Stimulated activated CD4-positive, alpha-beta T cell treated with anti-CD3 and anti-CD28 coated beads, Interleukin-1b, Interleukin-23, amount 100 ng/mL, for 48 hours (primary cell): ENCODE measurements at places on chromosomes 1 and 21.
A peak's percentile ranks its signal among the peaks of the same experiment; 100 is the strongest.

DNA sequence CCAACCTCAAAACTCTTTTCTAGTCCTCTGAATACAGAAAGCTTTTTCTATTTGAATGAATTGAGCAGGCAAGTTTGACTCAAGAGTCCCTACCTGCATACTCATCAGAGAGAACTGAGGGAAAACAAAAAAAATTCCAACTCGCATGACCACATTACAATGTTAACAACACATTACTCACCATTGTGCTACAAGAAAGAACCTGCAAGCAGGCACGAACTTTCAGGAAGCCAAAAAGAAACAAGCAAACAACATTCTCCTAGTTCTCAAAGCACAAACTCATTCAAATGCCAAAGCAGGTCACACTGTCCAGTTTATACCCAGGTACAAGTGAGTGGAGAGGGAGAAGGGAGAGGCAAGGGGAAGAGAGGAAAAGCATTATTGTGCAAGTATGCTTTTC, 14.6 kb downstream of the OTUD7B start:
- DNase-seq = peak; percentile 4

DNA sequence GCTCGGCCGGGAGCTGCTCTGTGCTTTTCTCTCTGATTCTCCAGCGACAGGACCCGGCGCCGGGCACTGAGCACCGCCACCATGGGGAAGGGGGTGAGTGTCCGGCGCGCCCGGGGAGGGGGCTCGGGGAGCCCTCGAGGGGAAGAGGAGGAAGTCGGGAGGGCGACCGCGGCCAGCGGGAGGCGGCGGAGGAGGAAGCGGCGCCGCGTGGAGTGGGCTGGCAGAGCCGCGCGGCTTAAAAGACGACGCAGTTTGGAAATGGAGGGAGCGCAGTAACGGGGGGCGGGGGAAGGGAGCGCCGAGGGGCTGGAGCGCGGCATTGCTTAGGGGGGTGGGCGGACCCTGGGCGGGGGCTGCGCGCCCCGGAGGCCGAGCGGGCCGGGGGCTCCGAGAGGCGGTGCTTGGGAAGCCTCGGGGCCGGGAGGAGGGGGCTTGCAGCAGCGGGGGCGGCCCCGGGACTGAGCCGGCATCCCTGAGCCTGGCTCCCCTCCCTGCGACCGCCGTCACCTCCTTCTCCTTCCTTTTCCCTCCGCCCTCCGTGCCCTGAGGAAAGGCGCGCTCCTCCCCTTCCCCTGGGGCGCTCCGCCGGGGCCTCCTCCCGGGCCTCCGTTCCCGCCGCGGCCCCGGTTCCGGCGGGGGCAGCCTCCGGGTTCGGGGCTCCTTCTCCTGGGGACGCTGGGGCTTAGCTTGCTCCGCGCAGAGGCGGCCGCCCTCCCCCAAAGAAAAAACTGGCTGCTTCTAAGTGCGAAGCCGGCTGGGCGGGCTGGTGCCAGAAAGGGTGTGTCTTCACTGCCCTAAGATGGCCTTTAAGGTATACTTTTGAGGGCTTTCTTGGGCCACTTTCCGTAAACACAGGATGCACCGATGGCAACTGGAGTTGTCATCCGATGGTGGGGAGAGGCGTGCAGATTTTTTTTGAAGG, 648 bp downstream of the ATP1A1 start:
- DNase-seq = peak; percentile 58

DNA sequence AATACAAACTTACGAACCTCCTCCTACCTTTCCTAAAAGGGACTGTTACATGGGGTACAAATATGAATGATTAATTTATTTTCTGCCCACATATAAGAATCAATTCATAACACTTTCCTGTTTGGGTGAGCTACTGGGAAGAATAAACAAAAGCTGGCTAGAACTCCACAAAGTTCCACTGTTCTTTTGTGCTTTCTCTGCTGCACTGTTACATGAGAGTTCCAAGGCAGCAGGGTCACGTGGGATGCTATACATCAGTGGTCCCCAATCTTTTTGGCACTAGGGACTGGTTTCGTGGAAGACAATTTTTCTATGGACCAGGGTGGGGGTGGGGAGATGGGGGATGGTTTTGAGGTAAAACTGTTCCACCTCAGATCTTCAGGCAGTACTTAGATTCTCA, 2.2 kb upstream of the ANGPTL7 start:
- no peak for DNase-seq

DNA sequence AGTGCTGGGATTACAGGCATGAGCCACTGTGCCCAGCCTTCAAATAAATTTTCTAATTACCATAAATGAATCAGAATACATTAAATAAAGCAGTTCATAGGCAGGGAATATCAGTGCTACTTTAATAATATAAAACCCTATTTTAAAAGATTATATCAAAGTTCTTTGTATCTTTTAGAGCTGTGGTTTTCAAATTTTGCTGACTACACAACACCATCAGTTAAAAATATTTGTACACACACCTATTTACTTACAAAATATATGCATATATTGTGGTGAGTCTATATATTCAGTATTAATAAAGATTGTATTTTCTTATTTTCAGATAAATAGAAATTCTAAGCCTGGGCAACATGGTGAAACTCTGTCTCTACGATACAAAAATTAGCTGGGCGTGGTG, 18.7 kb downstream of the B3GALNT2 start:
- DNase-seq = no peak

- DNase-seq = no peak
Observed at GRCh38 chr1:231329483-231329882, 8.2 kb downstream of the EXOC8 start.

DNA sequence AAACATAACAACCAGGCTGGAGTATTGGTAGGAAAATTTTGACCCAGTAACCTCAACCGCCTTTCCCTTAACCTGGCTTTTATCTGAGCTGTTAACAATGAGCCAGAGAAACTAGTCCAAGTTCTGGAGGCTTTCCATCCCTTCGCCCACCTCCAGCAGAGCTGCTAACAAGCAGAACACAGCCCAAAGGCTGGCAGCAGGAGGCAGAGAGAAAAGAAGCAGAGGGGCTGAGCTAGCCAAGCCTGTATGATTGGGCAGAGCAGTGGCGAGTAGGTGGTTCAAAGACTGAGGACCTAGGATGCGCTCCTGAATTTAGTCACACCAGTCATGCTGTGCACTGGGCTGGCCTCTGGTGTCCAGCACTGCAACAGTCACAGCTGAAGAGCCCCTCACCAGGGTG, 123.0 kb downstream of the TNR start:
- DNase-seq = no peak

- DNase-seq = no peak
Observed at GRCh38 chr1:152141971-152142584, 16.9 kb downstream of the RPTN start.
